ENCODE measurements at places on chromosomes 4 and X. TPM values are rescaled to one million over a fixed set of nuclear protein-coding genes. Genes with fewer than 3 reads are reported as not detected.

ARHGAP36 gene
- not detected for total RNA-seq

TDO2 gene
- not detected for total RNA-seq

ITM2A gene
- total RNA-seq, result 3.9 TPM

SH3TC1 gene
- total RNA-seq, result 192 TPM

C1QTNF7 gene
- total RNA-seq, result not detected

TCEANC gene
- total RNA-seq, result 1.8 TPM

NPY1R gene
- not detected for total RNA-seq

GRCh38 chr4:7377223-7377865, 57.4 kb downstream of the PSAPL1 start:
- no peak for DNase-seq

GRCh38 chr4:183408796-183409195, 35.6 kb upstream of the CDKN2AIP start:
- no peak for DNase-seq

DNA sequence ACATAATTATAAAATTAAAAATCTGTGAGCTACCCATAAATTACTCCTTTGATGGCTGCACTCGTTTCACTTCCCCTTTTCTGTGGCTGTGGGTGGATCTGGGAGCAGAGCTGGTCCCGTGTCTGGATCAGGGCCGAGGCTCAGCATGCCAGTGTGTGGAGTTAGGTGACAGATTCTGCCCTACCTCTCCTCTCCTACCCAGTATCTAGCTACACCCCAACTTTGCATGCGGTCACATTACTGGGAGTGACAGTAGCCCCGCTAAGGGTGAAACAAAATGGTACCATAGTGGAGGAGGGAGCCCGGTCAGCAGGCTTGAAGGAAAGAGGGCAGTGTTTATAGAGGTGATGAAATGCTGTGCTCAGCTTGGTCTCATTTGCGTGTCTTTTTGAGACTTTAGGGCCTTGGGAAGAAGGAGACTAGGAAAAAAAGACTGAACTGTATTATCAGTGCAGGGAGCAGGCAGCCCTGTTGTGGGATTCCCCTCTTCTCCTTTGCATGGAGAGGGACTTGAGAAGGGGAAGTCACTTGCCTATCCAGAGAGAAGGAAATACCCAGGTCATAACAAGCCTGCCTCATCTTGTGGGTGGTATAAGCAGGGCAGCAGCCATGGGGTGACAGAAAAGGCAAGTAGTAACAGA, 48.4 kb downstream of the ARHGAP10 start:
- DNase-seq, result no peak

DNA sequence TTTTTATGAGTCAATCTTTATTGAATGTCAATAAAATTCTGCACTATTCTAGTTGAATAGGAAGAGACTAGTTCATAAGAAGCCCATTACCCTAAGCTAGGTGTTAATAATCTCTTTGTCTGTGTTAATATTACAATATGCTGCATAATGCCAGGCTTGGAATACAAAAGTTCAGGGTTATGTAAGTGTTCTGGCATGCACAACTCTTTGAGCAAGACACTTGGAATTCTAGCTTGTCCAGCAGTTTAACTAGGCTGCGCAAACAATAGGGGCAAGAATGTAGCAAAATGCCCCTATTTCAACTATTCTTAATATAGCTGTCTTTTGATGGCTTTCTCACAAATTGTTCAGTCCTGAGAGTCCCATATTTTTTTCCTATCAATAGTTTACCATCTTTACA, 31.3 kb upstream of the ETNPPL start:
- DNase-seq, result no peak

DNA sequence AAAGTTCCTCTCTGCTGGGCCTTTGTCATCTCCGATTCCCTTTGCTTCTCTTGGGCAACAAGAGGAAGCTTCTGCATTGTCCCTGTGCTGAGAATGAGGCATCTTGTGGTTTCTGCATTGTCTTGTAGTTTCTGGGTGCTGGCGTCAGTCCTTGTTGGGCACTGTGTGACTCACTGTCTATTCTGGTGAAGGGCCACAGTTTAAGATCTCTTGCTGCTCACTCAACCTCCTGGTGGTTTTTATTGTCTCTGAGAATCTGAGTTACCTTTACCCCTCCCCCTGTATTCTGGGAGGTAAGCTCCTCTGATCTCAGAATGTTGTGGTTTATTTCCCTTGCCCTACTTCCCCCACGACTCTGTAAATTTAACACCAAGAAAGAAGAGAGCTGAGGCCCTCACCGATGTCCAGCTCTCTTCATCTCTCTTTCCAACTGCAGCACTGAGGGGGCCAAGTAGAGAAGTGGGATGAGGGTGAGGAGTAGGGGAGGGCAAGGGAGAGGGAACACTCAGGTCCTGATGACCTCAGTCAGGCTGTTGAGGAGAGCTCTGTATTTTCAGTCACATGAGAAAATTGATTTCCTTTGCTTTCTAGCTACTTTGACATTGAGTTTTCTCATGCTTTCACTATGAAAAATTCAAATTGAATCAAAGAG, 441.6 kb upstream of the PITX2 start:
- no peak for DNase-seq

DNA sequence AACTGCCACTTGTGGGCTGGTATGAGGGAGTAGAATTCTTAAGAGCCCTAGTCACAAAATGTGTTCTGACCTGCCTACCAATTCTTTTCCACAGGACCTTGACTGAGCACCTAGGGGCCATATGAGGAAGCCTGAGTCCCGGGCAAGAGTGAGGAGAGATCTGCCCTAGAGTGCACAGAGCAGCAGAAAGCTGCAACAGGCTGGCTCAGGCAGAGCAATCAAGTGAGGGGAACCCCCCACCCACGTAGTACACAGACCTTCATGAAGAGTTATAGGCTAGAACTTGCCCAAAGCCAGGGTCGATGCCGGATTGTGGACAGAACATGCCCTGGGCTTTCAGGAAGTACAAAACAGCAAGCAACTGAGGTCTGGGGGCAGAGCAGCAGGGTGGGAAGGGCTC, 117.0 kb downstream of the SPOCK3 start:
- DNase-seq, result no peak

DNA sequence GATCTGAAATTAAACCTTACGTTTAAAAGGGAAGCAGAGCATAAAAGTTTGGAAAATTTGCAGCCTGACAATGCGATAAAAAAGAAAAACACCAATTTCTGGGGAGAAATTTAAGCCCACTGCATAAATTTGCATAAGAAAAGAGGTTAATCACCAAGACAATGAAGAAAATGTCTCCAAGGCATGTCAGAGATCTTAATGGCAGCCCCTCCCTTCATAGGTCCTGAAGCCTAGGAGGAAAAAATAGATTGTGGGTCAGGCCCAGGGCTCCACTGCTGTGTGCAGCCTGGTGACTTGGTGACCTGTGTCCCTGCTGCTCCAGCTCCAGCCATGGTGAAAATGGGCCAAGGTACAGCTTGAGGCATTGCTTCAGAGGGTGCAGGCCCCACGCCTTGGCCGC, 264.0 kb upstream of the CT83 start:
- DNase-seq, result no peak

DNA sequence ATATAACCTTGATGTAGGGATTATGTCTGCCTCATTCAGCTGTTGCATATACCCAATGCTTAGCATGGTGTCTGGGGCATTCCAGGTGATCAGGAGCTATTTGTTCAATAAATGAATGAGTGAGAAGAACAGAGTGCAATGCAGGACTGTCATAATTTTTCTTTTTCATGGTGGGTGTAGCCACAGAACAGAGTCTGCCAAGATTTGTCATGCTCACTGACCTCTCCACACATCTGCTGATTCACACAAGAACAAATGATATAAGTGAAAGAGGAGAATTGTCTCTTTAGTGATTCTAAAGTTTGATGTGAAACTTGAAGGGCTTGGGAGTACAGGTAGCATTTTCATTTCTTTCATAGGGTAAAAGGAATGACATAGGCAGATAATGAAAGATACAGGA, 64.4 kb upstream of the TEX13D start:
- no peak for DNase-seq

- no peak for DNase-seq
Measured at GRCh38 chrX:2600564-2600963, 90.5 kb upstream of the CD99 start.

GRCh38 chr4:7828011-7828720, 111.5 kb downstream of the AFAP1 start:
- peak; percentile 96 for DNase-seq

- DNase-seq, result peak; percentile 18
Measured at GRCh38 chrX:15143050-15143824, 126.6 kb downstream of the ASB9 start.

- no peak for DNase-seq
Measured at GRCh38 chr4:73743281-73743680, 2.9 kb downstream of the CXCL8 start.

- no peak for DNase-seq
Measured at GRCh38 chrX:119343856-119344255, 55.3 kb upstream of the SLC25A43 start.

DNA sequence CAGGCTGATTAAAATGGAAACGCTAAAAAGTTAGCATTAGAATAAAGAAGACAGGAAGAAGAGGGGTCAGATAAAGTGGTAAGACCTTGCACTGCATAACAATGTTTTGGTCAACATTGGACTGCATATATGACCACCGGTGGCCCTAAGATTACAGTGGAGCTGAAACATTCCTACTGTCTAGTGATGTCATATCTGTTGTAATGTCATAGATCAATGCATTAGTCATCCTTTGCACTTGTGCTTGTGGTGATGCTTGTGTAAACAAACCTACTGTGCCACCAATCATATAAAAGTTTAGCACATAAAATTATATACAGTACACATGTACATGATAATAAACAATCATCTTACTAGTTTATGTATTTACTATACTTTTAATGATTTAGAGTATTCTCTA, 73.0 kb downstream of the TMEM165 start:
- DNase-seq, result peak; percentile 11
